ENCODE measurements at places on chromosomes 16 and 17.
A peak's percentile ranks its signal among the peaks of the same experiment; 100 is the strongest.

- DNase-seq: no peak
Observed at GRCh38 chr17:62870030-62870541, 62.0 kb upstream of the MARCHF10 start.

DNA sequence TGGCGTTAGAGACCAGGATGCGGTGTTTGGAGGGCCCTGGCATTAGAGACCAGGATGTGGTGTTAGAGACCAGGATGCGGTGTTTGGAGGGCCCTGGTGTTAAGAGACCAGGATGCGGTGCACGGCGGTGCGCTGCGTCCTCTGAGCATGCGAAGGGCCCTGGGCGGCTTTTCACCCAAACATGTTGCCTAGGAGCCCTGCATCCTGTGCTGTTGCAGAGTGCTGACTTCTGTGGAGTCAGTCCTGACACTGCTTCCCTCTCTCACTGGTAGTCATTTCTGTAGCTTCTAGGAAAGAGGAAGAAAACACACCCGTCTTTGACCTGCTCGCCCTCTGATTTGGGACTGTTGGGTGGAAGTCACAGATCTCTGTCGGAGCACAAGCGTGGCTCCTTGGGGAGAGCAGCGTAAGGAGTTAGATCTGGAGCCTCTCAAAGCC lies 141.2 kb downstream of the LAT start:
- DNase-seq: no peak

- peak; percentile 60 for DNase-seq
Observed at GRCh38 chr17:79087428-79088143, 13.0 kb downstream of the ENGASE start.

DNA sequence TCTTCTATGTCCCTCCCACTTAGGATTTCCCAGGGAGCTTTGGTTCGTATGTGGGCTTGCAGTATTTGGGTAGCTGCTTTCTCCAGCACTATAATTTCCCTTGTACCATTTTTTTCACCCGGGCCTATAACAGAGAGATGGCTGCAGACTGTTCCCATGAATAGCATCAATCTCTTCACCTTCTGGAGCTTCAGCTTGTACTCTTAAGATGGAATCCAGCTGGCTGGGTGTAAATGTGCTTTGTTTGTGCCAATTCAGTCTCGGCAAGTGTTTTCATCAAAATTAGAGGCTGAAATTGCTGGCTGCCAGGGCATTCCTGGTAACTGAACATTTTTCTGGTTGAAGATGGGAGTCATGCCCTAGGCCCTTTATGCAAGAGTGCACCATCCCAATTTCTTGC lies 12.2 kb upstream of the CPD start:
- no peak for DNase-seq

GRCh38 chr17:43171586-43172487 lies 823 bp downstream of the NBR1 start:
- no peak for DNase-seq
